ENCODE measurements at places on chromosomes 1 and 21. TPM values are rescaled to one million over a fixed set of nuclear protein-coding genes. Genes with fewer than 3 reads are reported as not detected.

The RORC gene
- not detected for total RNA-seq

DNA sequence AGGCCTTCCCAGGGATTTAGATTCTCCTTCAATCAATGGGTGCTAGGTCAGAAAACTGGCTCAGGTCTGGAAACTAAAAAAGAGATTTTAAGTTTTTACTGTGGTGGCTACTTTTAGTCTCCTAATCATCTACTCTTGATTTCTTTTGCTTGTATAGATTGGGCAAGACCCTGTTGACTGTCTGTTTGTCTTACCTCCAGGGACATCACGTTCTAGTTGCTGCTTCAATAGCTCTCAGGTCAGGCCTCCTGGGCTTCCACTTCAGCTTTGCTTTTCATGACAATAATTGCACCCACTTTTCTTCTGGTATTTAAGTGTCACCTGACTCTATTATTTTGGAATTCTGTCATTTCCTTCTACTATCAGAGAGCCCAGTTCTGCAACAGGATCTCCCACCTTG, 28.5 kb upstream of the CREG1 start:
- no peak overlapping the region for H3K4me3 ChIP-seq
- H3K27me3 ChIP-seq = 0 out of 2 replicates have a peak, but pooled peaks cover 1% of the 10 kb centered on the region
- no peaks in the 10 kb centered on the region for H3K4me1 ChIP-seq
- no peaks in the 10 kb centered on the region for H3K36me3 ChIP-seq

The C1orf105 gene
- total RNA-seq = not detected

The SERPINC1 gene
- total RNA-seq = 0.61 TPM

DNA sequence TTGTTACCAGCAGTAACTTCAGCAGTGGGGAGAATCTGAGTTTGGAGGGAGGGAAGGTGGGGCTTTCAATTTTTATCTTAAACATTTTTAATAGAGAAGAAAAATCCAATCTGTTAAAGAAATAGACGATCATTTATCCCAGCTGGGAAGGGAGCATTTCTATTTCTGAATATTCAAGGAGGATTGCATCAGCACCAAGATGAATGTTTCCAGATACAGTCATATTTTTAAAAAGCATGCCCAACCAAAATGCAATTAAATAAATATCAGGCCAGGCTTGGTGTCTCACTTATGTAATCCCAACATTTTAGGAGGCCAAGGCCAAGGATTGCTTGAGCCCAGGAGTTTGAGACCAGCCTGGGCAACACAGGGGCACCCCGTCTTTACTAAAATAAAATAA, 1.7 kb upstream of the ATP1A4 start:
- no peak overlapping the region for H3K27ac ChIP-seq
- H3K36me3 ChIP-seq = no peaks in the 10 kb centered on the region
- no peak for DNase-seq
- H3K4me1 ChIP-seq = no peaks in the 10 kb centered on the region
- no peak overlapping the region for H3K4me3 ChIP-seq

The FLG2 gene
- total RNA-seq = not detected

GRCh38 chr1:183310753-183311479, 107.3 kb downstream of the NMNAT2 start:
- no peaks in the 10 kb centered on the region for H3K27me3 ChIP-seq
- H3K4me1 ChIP-seq = peaks cover 4% of the 10 kb centered on the region
- H3K4me3 ChIP-seq = no peak overlapping the region
- no peaks in the 10 kb centered on the region for H3K36me3 ChIP-seq
- H3K27ac ChIP-seq = no peak overlapping the region

The KRTAP10-11 gene
- total RNA-seq = not detected

GRCh38 chr1:99503276-99503747, 142.6 kb upstream of the PALMD start:
- H3K4me1 ChIP-seq = no peaks in the 10 kb centered on the region
- H3K27ac ChIP-seq = no peak overlapping the region
- H3K4me3 ChIP-seq = no peak overlapping the region

All from GM12878 (cell line).